Brain (organoid and tissue), 16 donors: ENCODE measurements at places on chromosomes 2 and 18.
A peak's percentile ranks its signal among the peaks of the same experiment; 100 is the strongest.

DNA sequence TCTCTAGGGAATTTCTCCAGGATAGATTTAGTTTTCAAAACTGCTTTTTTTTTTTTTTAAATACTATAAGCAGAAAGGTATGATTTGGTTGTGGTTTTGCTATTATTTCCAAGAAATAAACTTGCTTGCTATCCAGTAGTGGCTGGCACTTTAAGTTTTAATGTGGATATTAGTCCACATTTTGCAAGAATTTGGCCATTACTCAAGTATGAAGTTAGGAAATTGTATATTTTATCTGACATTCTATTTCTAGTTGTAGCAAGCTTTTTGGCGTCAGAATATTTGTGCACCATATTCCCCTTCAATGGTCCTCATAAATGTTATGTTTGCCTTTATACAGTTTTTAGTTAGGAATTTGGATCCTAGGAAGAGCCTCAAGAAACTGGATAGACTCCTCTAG lies 226.3 kb downstream of the ZNF521 start:
- DNase-seq: no peak

- DNase-seq: no peak
These were observed 100.1 kb upstream of the RNF152 start for GRCh38 chr18:61992923-61993322.

DNA sequence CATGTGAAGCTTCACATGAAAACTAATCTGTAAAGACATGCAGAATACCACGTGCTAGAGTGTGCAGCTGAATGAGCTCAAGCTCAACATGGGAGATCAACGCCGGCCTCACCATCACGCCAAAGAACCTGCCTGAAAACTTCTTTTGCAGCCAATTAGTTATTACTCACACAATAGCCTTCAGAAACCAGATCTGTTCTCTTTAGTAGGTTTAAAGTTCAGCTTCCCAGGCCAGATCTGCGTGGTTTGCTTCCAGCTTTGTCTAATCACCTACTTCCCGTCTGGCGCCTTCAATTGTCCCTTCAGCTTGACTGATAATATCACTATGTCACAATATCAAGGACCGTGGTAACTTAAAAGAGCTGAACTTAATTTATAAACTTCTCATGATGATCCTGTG lies 68.0 kb upstream of the ZNF236 start:
- no peak for DNase-seq

DNA sequence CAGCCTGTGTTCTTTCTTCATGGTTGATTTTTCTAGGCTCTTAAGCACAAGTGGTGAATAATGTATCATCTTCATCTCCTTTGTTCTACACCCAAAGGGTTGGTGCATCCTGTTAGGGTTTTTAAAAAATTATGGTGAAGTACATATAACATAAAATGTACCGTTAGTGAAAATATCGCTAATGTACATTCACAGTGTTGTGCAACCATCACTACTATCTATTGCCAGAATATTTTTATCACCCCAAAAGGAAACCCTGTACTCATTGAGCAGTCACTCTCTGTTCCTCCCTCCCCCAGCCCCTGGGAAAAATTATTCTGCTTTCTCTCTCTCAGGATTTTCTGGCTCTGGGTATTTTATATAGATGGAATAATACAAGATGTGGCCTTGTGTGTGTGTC lies 98.5 kb downstream of the PRKCE start:
- no peak for DNase-seq

DNA sequence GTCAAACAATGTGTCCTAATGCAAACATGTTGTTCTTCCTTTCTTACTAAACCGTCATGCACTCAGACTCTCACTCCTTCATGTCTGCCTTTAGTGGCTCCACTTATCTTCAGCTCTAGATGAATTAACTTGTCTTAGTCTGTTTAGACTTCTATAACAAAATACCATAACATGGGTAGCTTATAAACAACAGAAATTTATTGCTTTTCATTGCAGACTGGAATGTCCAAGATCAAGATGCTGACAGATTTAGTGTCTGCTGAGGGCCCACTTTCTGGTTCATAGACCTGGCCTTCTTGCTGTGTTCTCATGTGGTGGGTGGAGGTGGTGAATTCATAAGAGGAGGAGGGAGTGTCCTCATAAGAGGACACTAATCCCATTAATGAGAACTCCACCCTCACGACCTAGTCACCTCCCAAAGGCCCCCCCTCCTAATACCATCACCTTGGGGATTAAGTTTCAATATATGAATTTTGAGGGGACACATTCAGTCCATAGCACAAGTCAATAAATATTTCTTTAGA lies 32.3 kb downstream of the RALBP1 start:
- DNase-seq: no peak

DNA sequence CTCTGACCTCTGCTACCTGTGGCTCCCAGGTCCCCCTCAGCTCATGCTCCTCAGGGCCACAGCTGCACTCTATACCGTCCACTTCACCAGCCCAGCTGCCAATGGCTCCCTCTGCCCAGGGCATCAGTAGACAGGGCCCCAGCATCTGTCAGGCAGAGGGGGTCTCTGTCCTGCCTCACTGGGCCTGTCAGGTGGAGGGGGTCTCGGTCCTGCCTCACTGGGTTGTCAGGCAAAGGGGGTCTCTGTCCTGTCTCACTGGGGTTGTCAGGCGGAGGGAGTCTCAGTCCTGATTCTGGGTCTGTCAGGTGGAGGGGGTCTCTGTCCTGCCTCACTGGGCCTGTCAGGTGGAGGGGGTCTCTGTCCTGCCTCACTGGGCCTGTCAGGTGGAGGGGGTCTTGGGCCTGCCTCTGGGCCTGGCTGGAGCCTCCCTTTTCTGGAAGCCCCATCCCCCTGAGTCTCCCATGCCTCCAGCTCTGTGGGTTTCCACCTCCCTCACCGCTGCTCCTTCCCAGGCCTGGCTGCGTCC lies 19.9 kb downstream of the SNORC start:
- DNase-seq: no peak

- no peak for DNase-seq
These were observed 510.1 kb upstream of the RAB6C start for GRCh38 chr2:129469389-129469788.

- no peak for DNase-seq
These were observed 52.2 kb downstream of the EDAR start for GRCh38 chr2:108936866-108937265.

GRCh38 chr2:209592106-209592505 lies 168.3 kb downstream of the MAP2 start:
- no peak for DNase-seq

DNA sequence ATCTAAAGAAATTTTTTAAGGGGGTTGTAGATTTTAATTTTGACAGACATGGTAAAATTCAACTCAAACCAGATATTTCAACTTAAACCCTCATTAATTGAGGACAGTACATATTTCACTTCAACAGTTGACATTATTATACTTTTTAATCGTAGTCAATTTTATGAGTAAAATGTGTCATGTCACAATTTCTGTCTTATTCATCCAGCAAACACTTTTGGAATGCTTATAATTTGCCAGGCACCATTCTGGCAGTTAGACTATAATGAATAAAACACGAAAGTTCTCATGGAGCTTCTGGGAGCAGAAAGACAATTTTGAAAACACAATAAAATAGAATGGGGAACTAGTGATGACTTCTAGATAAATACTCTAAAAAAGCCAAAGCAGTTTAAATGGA lies 1094.8 kb downstream of the SUCLG1 start:
- DNase-seq: no peak

DNA sequence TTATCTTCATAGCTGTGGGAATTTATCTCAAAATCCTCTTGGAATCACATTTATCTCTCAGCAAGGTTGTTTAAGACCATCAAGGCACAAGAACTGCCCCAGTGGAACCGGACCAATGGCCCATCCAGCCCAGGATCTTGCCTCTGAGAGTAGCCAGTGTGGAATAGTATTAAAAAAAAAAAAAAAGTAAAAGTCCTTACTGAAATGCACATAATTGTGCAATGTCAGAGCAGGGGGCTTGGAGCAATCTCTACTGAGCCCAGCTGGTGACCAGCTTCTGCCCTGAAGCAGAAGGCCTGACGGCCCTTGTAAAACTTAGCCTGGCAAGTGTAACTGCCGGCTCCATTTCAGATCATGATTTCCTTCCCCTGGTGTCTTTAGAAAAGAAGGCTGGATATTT lies 355.6 kb upstream of the PIK3C3 start:
- DNase-seq: no peak

GRCh38 chr2:58644451-58644850 lies 403.3 kb upstream of the FANCL start:
- no peak for DNase-seq

- no peak for DNase-seq
These were observed 46.1 kb downstream of the CDCA7 start for GRCh38 chr2:173400760-173401159.

DNA sequence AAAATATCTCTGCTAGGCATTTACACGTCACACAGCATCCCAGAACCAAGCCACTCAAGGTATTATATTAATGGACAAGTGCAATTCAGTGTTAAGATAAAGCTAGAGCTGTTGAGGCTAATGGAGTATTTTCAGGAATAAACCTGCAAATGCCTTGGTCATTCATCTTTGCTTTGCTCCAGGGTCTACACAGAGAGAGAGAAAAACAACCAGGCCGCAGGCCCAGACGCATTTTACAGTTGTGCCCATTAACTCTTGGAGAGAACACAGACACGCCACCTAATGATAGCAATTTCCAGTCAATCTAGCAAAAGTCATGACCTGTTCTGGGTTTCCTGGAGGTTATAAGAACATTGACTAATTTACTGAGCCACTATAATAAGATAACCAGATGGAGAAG lies 829.3 kb downstream of the LRRTM4 start:
- no peak for DNase-seq

GRCh38 chr2:53727921-53728320 lies 39.7 kb upstream of the CHAC2 start:
- no peak for DNase-seq

DNA sequence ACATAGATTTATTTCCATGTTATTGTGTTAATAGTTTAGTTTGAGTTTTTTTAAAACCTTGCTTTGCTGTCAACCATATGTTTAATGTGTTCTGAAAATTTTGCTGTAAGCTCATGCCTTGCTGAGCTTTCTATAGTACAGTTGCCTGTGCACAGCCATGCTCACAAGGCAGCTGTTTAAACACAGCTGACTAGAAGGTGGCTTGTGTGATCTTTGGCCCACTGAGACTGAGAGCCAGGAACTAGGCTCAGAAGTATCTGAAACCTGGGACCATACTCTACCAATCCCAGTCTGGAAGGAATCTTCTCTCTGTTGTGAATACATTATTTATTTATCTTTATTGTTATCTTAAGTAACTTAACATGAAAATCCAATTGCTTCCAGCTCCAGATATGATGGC lies 350.5 kb downstream of the KIAA1328 start:
- no peak for DNase-seq

- DNase-seq: no peak
These were observed 25.6 kb downstream of the ARHGAP28 start for GRCh38 chr18:6755107-6755506.

DNA sequence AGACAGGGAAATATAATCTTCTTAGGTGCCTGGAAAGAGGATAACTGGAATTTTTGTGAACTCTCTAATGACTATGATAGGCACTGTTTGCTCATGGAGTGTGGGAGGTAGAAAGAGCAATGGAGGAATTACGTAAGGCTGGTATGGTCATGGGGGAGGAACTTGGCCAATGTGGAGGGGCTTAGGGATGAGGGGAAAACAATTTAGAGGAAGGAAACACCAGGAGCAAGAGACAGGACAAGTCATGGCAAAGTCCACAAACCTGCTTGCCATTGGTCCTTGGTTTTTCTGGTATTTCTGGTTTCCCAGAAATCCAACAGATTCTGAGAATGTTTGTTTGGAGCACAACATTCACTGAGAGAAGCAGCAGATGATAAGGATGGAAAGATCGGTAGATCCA lies 274.2 kb downstream of the DYSF start:
- no peak for DNase-seq

DNA sequence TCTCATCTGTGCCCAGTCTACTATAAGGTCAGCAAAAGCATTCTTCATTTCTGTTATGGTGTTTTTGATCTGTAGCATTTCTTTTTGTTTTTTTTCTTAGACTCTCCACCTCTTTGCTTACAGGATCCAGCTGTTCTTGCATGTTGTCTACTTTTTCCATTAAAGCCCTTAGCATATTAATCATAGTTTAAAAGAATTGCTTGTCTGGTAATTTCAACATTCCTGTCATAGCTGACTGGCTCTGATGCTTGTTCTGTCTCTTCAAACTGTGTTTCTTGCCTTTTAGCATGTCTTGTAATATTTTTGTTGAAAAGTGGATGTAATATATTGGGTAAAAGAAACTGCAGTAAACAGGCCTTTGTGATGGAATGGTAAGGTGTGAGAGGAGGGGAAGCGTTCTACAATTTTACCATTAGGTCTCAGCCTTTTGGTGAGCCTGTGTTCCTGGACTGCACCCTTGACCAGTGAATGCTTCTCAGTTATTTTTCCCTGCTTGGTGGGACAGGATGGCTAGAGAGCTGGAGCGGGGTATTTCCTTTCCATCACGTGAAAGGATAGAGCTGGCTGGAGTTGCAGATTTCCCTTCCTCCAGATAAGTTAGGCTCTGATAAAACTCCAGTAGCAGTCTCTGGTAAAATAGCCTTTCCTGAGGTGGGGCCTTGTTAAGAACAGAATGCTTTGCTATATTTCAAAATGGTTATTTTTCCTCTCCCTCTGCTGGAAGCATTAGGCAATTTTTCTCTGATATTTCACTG lies 65.4 kb downstream of the PLA2R1 start:
- DNase-seq: no peak

DNA sequence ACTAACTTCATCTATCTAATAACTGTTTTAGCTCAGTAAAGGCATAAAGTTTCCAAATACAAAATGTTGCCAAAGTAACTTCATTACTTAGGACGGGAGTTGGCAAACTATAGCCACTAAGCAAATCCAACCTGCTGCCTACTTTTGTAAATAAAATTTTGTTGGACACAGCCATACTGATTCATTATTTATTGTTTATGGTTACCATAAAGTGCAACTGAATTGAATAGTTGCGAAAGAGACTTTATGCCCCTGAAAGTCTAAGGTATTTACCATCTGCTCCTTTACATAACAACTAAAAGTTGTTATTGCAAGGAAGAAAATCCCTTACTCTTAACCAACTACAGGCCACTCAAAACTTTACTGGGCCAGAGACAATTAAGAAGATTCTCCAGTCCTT lies 256.7 kb upstream of the RBBP8 start:
- no peak for DNase-seq

DNA sequence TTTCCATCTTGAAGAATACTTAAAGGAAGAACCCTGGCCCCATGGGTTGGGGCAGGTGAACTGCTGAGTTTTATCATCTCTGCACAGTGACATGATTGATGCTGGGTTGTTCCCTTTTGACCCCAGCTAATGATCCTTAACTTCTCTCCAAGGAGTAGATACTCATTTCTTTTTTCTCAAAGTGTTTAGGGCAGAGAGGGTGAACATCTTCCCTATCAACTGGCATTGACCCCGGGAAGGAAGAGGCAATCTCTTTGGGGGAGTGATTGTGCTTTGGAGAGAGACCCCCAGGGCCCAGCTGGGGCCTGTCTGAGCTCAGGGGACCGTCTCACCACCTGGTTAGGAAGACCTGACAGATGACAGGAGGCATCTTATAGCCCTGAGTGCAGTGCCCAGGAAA lies 190.6 kb downstream of the FHOD3 start:
- DNase-seq: no peak

- no peak for DNase-seq
These were observed 110.8 kb downstream of the MCFD2 start for GRCh38 chr2:46804794-46805193.

- no peak for DNase-seq
These were observed 1.4 kb downstream of the C1QL2 start for GRCh38 chr2:119156891-119157773.

- DNase-seq: peak; percentile 95
These were observed 135.4 kb downstream of the ABCA12 start for GRCh38 chr2:215003001-215003400.
